Uterine smooth muscle cell (primary cell): ENCODE measurements at places on chromosomes 2 and 18. TPM values are rescaled to one million over a fixed set of nuclear protein-coding genes. Genes with fewer than 3 reads are reported as not detected.

ANKRD30BL gene
- total RNA-seq = not detected in 2 replicates

MAP3K19 gene
- total RNA-seq = not detected in 2 replicates

CCDC68 gene
- total RNA-seq = 1.8 and 1.9 TPM in 2 replicates

DTNA gene
- total RNA-seq = 12.5 and 17.2 TPM in 2 replicates

FBXO36 gene
- 1.9 and 4.5 TPM in 2 replicates for total RNA-seq

TNFAIP6 gene
- total RNA-seq = 67.4 and 190 TPM in 2 replicates

MEIS1 gene
- total RNA-seq = 131 and 169 TPM in 2 replicates

RAB11FIP5 gene
- 42.9 and 48.5 TPM in 2 replicates for total RNA-seq

ONECUT2 gene
- under 0.01 TPM in 2 replicates for total RNA-seq

CRYGC gene
- total RNA-seq = not detected in 2 replicates

FRZB gene
- 0.11 and 0.12 TPM in 2 replicates for total RNA-seq

OXER1 gene
- 0.12 TPM in 1 of 2 replicates, not detected in the other for total RNA-seq

FZD7 gene
- total RNA-seq = 29.1 and 33.4 TPM in 2 replicates

SLC8A1 gene
- 53.6 and 90.3 TPM in 2 replicates for total RNA-seq

ST8SIA5 gene
- total RNA-seq = under 0.01 and 0.12 TPM in 2 replicates

CHRNG gene
- not detected in 2 replicates for total RNA-seq

CDCA7 gene
- 6.7 and 20.3 TPM in 2 replicates for total RNA-seq

VWC2L gene
- total RNA-seq = under 0.01 TPM in 1 of 2 replicates, not detected in the other

ACVR1C gene
- total RNA-seq = 0.25 and 0.33 TPM in 2 replicates

GPR39 gene
- total RNA-seq = 3.1 and 7.6 TPM in 2 replicates

EML6 gene
- total RNA-seq = 0.62 and 1.1 TPM in 2 replicates

GAREM2 gene
- total RNA-seq = 0.22 and 0.50 TPM in 2 replicates

SP9 gene
- total RNA-seq = not detected in 2 replicates

SERTAD2 gene
- 10.0 and 10.3 TPM in 2 replicates for total RNA-seq

SELENOI gene
- 25.1 and 29.1 TPM in 2 replicates for total RNA-seq

RIF1 gene
- total RNA-seq = 52.6 and 63.5 TPM in 2 replicates

SCN7A gene
- total RNA-seq = 0.11 and 0.12 TPM in 2 replicates

GCG gene
- total RNA-seq = not detected in 2 replicates

PPM1B gene
- 35.1 and 40.6 TPM in 2 replicates for total RNA-seq

CFAP210 gene
- under 0.01 TPM in 1 of 2 replicates, not detected in the other for total RNA-seq

STPG4 gene
- total RNA-seq = 0.12 and 0.44 TPM in 2 replicates

FSHR gene
- not detected in 2 replicates for total RNA-seq

STAMBP gene
- 22.1 and 23.0 TPM in 2 replicates for total RNA-seq

FAM124B gene
- total RNA-seq = 0.12 and 0.22 TPM in 2 replicates
